H1 (cell line): ENCODE measurements at places on chromosomes 16 and 17.

GRCh38 chr17:2366747-2367494 is 29.6 kb downstream of the SGSM2 start:
- H3K4me3 ChIP-seq, result no peak overlapping the region
- H3K27me3 ChIP-seq, result no peaks in the 10 kb centered on the region
- H3K4me1 ChIP-seq, result no peaks in the 10 kb centered on the region

GRCh38 chr17:10327640-10328039 is 45.2 kb downstream of the MYH13 start:
- no peak overlapping the region for H3K4me3 ChIP-seq
- DNase-seq, result peak; percentile 73
- no peaks in the 10 kb centered on the region for H3K27me3 ChIP-seq
- no peak overlapping the region for H3K27ac ChIP-seq

- H3K36me3 ChIP-seq, result no peaks in the 10 kb centered on the region
- peaks cover 3% of the 10 kb centered on the region; the same call in 1 of the 2 replicates for H3K27me3 ChIP-seq
- H3K4me1 ChIP-seq, result peaks cover 8% of the 10 kb centered on the region; the same call in 1 of the 2 replicates
- no peak for DNase-seq
These were observed 53.7 kb upstream of the RPL38 start for GRCh38 chr17:74149597-74150427.

GRCh38 chr17:18381953-18382245 is 4.3 kb downstream of the EVPLL start:
- H3K4me3 ChIP-seq, result no peak overlapping the region
- DNase-seq, result no peak
- H3K27me3 ChIP-seq, result no peaks in the 10 kb centered on the region
- no peaks in the 10 kb centered on the region for H3K4me1 ChIP-seq
- no peaks in the 10 kb centered on the region for H3K36me3 ChIP-seq

DNA sequence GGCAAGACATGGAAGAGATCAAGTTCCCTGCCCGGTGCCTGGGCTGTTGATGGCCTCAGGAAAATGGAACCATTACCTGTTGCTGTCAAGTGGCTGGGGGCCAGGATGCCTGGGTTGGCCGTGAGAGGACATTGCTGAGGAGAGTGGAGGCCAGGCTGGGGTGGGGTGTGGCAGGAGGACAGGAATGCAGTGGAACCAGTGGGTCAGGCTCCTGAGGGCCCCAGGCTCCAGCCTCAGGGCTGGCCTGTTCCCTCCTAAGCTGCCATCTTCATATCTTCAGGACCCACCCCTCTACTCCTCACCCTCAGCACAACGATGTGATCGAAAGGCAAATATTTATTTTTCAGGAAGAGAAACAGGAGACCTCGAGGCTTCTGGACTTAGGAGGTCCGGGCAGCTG is 8.5 kb upstream of the YPEL3 start:
- no peak for DNase-seq
- no peak overlapping the region for H3K27ac ChIP-seq
- no peaks in the 10 kb centered on the region for H3K4me1 ChIP-seq
- H3K4me3 ChIP-seq, result no peak overlapping the region
- H3K27me3 ChIP-seq, result no peaks in the 10 kb centered on the region

DNA sequence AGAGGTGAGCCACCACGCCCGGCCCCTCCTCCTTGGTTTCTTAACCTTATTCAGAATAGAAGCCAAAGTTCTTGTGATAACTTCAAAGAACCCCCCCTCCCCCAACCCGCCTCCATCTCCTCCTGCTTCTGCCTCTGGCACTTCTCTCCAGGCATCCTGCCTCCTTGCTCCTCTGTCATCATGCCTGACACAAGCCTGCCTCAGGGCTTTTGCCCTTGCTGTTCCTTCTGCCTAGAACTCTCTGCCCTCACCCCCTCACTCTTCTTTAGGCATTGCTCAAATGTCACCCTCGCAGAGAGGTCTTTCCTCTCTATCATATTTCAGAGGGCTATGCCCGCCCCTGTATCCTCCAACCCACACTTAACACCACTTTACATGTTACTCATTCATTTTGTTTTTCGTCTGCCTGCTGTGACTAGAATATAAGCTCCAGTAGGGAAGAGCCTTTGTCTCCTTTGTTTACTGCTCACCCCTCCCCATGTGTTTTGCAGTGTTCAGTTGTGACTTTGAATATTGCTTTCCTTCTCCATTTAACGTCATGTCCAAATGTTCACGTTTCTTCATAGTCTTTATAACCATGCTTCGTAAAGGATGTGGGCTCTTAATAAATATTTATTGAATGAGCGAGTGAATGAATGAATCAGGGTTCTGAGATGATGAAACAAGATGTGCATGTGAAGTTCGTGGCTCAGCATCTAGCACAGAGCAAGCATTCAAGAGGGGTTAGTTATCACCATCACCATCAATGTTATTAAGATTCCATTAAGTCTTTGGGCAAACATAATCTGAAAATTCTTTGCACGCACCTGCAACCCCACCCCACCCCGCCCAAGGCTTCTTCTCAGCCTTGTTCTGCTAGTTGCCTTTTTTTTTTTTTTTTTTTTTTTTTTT is 186.2 kb upstream of the WSCD1 start:
- H3K27ac ChIP-seq, result no peak overlapping the region
- no peaks in the 10 kb centered on the region for H3K27me3 ChIP-seq
- no peak for DNase-seq
- no peak overlapping the region for H3K4me3 ChIP-seq
- H3K36me3 ChIP-seq, result no peaks in the 10 kb centered on the region
- H3K4me1 ChIP-seq, result peaks cover 5% of the 10 kb centered on the region

DNA sequence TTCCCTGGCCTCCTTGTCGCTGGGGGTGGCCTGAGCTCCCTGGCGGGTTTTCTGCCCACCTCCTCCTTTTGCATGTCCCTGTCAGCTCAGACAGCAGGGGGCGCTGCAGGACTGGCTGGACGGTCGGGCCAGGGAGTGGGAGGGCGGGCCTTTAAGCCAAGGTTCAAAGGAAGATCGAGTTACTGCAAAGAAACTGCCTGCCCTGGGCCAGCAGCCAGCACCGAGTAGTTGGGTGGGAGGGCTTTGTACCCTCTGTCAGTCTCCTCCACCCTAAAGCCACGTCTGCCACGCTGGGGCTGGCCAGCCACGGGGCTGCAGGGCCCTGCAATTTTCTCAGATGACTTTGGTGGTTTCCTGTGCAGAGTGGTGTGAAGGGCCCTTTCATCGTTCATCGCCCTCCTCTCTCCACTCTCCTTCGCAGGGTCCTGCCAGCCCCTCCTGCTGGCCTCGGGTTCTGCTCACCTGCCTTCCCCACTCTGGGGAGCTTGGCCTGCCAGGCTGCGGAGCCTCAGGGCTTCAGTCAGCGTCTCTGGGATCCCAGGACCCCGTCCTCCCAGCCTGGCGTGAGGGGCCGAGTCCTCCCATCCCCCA is 12.3 kb downstream of the GPR142 start:
- H3K27me3 ChIP-seq, result no peaks in the 10 kb centered on the region
- H3K27ac ChIP-seq, result no peak overlapping the region
- peak overlapping the region; percentile 54 for H3K4me3 ChIP-seq
- DNase-seq, result peak; percentile 99
- H3K36me3 ChIP-seq, result no peaks in the 10 kb centered on the region

DNA sequence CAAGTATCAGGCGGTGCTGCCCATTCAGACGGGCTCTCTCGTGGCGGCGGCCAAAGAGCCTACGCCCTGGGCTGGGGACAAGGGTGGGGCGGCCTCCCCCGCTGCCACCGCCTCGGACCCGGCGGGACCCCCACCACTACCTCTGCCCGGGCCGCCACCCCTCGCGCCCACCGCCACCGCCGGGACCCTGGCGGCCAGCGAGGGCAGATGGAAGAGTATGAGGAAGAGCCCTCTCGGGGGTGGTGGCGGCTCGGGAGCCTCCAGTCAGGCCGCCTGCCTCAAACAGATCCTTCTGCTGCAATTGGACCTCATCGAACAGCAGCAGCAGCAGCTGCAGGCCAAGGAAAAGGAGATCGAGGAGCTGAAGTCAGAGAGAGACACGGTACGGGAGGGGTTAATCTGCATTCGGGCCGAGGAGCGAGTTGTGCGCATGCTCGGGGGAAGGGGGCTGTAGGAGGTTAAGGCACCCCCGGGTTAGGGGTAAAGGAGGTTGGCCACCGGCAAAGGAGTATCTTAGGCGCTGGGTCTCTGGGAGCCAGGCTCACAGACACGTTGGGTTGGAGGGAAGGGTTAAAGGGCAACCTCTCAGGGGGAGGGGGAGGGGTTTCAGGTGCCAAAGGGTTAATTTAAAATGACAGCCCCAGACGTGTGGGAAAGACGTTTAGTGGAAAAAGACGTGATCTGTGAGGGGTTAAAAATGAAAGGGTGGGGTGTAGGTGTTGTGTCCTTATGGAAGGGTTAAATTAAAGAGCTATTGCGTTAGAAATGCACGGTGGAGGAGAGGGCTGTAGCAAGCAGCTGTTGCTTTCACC is 1.4 kb downstream of the MSL1 start:
- peak overlapping the region; percentile 91 for H3K4me3 ChIP-seq
- H3K4me1 ChIP-seq, result peaks cover 2% of the 10 kb centered on the region; the same call in 1 of the 2 replicates
- H3K36me3 ChIP-seq, result peaks cover 30% of the 10 kb centered on the region
- DNase-seq, result peak; percentile 85
- H3K27me3 ChIP-seq, result no peaks in the 10 kb centered on the region; the same call in 1 of the 2 replicates
- peak overlapping the region; percentile 80 for H3K27ac ChIP-seq

DNA sequence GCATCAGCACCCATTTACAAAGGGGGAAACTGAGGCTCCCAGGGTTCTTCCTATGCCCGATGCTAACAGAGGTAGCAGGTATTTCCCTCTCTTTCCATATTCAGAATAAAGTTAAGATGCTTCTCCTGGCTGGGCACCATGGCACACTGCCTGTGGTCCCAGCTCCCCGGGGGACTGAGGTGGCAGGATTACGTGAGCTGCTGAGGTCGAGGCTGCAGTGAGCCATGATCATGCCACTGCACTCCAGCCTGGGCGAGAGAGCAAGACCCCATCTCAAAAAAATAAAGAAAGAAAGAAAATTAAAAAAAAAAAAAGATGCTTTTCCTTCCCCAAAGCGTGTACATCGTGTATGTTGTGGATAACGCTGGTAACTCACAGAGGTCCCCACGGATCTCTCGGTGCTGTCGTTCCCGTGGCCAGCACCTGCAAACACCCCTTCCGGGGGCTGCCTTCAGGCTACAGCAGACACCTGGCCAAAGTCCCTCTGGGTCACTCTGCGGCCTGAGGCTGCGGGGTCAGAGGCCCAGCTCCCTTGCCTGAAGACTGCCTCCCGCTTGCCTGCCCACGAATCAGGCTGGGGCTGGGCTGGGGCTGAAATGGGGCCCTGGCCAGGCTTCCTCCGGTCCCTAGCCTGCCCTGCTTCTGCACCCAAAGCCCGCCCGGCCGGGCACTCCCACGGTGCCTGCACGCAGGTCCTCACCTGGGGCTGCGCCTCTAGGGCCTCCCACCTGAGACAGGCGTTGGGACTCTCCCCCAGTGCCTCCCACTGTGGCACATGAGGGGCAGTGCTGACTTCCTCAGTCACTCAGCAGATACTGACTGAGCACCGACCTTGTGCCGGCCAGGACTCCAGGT is 63.1 kb downstream of the ZDHHC7 start:
- H3K4me1 ChIP-seq, result no peaks in the 10 kb centered on the region
- no peak overlapping the region for H3K27ac ChIP-seq
- no peak overlapping the region for H3K4me3 ChIP-seq
- no peak for DNase-seq

GRCh38 chr17:73401911-73402310 is 90.1 kb upstream of the CDC42EP4 start:
- no peaks in the 10 kb centered on the region for H3K36me3 ChIP-seq
- no peaks in the 10 kb centered on the region for H3K4me1 ChIP-seq
- H3K4me3 ChIP-seq, result no peak overlapping the region
- H3K27me3 ChIP-seq, result no peaks in the 10 kb centered on the region
- no peak overlapping the region; the same call in 1 of the 2 replicates for H3K27ac ChIP-seq

GRCh38 chr17:68441070-68441770 is 16.1 kb downstream of the WIPI1 start:
- no peaks in the 10 kb centered on the region for H3K36me3 ChIP-seq
- no peaks in the 10 kb centered on the region for H3K27me3 ChIP-seq
- DNase-seq, result no peak
- H3K4me1 ChIP-seq, result no peaks in the 10 kb centered on the region
- no peak overlapping the region for H3K27ac ChIP-seq

- no peak overlapping the region for H3K4me3 ChIP-seq
- DNase-seq, result no peak
- H3K4me1 ChIP-seq, result 0 out of 2 replicates have a peak, but pooled peaks cover 4% of the 10 kb centered on the region
- H3K36me3 ChIP-seq, result no peaks in the 10 kb centered on the region
These were observed 5.8 kb upstream of the UTS2R start for GRCh38 chr17:82365606-82366295.

- H3K27ac ChIP-seq, result no peak overlapping the region
- H3K36me3 ChIP-seq, result no peaks in the 10 kb centered on the region
- DNase-seq, result no peak
- H3K27me3 ChIP-seq, result peaks cover 1% of the 10 kb centered on the region
- H3K4me1 ChIP-seq, result no peaks in the 10 kb centered on the region
These were observed 1102.5 kb downstream of the CDH11 start for GRCh38 chr16:64019339-64019738.

DNA sequence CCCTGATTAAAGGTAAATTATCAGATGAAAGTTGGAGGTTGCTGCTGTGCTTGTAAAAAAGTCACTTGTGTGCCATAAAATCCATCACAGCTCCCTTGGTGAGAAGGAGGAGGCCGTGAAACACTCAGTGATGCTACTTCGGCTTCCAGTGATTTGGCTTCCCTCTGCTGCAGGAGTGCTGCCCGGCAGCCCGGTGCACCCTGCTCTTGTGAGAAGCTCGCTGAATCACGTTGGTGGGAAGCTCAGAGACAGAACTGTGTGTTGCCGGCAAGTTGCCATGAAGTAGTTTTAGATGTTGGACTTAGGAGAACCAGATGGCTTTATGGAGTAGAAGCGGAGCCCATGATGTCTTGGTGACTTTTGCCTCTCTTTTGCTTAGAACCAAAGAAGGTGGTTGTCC is 33.3 kb downstream of the MSI2 start:
- no peak for DNase-seq
- H3K36me3 ChIP-seq, result no peaks in the 10 kb centered on the region; the same call in 1 of the 2 replicates
- no peaks in the 10 kb centered on the region for H3K27me3 ChIP-seq
- no peak overlapping the region for H3K27ac ChIP-seq
- H3K4me1 ChIP-seq, result peaks cover 23% of the 10 kb centered on the region
- no peak overlapping the region for H3K4me3 ChIP-seq

DNA sequence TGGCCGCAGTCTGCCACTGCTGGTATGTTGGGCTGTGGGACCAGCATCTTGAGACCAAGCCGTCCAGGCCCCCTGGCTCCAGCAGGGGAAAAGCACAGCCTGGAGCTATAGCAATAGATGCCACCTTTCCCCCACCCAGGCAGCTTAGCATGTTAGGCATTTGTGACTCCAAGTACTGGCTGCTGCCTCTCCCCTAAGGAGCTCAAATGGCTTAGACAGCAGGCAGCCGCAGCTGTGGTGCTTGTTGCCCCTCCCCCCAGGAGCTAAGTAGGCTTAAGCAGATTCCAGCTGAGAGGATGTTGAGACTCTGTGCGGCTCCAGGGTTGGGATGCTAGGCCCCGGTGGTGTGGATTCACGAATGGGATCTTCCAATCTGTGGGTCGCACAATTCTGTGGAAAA is 88.8 kb upstream of the ANKFN1 start:
- peaks cover 5% of the 10 kb centered on the region; the same call in 1 of the 2 replicates for H3K4me1 ChIP-seq
- no peaks in the 10 kb centered on the region for H3K27me3 ChIP-seq
- H3K27ac ChIP-seq, result no peak overlapping the region
- H3K36me3 ChIP-seq, result no peaks in the 10 kb centered on the region
- no peak overlapping the region for H3K4me3 ChIP-seq
